Skeletal muscle cell (primary cell): ENCODE measurements at places on chromosomes 16 and 17.

- DNase-seq = no peak
Measured at GRCh38 chr17:19770985-19771735, 23.1 kb upstream of the ALDH3A1 start.

DNA sequence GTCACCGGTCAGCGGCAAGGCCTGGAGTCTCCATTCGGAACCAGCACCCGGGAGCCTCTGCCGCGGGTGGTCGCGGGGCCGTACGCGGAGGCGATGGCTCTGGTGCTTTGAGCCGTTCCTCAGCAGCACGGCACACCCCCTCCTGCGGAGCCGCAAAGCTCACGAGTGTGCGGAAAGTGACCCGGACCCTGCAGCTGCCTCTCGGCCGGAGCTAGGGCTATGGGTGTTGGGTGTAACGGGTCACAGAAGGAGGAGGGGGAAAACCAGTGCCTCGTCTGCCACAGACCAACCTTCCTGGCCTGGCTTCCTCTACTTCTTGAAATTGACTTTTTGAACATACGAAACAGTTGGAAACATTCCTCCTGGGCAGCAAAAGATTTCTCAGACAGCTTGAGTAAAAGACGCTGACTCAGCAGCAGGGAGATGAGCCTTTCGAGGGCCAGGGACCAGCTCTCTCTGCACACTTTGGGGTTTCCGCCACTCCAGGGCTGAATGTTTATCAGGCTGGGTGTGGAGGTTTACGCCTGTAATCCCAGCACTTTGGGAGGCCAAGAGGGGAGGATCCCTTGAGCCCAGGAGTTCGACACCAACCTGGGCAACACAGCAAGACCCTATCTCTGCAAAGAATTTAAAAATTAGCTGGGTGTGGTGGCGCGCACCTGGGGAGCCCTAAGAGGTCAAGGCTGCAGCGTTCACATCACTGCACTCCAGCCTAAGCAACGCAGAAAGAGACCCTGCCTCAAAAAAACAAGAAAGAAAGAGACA, 26.4 kb upstream of the PITPNA start:
- DNase-seq = no peak

- DNase-seq = no peak
Measured at GRCh38 chr17:1755252-1755826, 6.5 kb upstream of the SERPINF1 start.

- DNase-seq = no peak
Measured at GRCh38 chr16:88473666-88474534, 20.8 kb downstream of the ZFPM1 start.

- DNase-seq = no peak
Measured at GRCh38 chr17:40536295-40537171, 28.7 kb downstream of the CCR7 start.

GRCh38 chr17:58534331-58534730, 19.9 kb upstream of the MTMR4 start:
- no peak for DNase-seq

DNA sequence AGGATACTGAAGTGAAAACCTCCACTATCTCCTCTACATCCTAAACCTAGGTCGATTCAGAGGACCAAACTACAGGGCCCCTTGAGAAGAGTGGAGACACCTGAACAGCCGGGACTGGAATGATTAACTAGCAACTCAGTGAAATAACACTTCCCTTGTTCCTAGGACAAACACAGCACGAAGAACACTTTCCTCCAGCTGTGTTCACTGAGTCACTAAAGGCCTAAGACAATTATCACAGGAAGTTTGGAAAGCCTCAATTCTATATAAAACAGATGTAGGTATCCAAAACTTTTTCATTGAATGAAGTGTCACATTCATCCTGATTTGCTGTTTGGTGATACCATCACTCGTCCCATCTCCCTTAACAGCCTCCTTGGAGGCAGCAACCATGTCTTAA, 15.5 kb upstream of the CUEDC1 start:
- DNase-seq = no peak
